ENCODE measurements at places on chromosomes 3 and 15. TPM values are rescaled to one million over a fixed set of nuclear protein-coding genes. Genes with fewer than 3 reads are reported as not detected.

The ISLR2 gene
- total RNA-seq, result not detected

The SEMA3B gene
- 242 TPM for total RNA-seq

The TEX9 gene
- 8.4 TPM for total RNA-seq

The EBLN2 gene
- total RNA-seq, result 4.1 TPM

The PRR23C gene
- total RNA-seq, result not detected

The SLC28A1 gene
- total RNA-seq, result not detected

The CEMIP gene
- 6.4 TPM for total RNA-seq

- peak; percentile 33 for DNase-seq
- H3K4me1 ChIP-seq, result peaks cover 7% of the 10 kb centered on the region
- peaks cover 22% of the 10 kb centered on the region for H3K36me3 ChIP-seq
- no peak overlapping the region for H3K4me3 ChIP-seq
These were observed 11.0 kb downstream of the STARD5 start for GRCh38 chr15:81312790-81313543.

GRCh38 chr15:31359702-31360111 is 33.1 kb downstream of the KLF13 start:
- H3K27me3 ChIP-seq, result no peaks in the 10 kb centered on the region
- H3K27ac ChIP-seq, result peak overlapping the region; percentile 88
- DNase-seq, result no peak
- H3K36me3 ChIP-seq, result no peaks in the 10 kb centered on the region
- peaks cover 100% of the 10 kb centered on the region for H3K4me1 ChIP-seq
- H3K4me3 ChIP-seq, result no peak overlapping the region

GRCh38 chr15:37090543-37091175 is 9.7 kb downstream of the MEIS2 start:
- H3K4me1 ChIP-seq, result peaks cover 6% of the 10 kb centered on the region
- no peak overlapping the region for H3K4me3 ChIP-seq

- no peak overlapping the region for H3K27ac ChIP-seq
- no peaks in the 10 kb centered on the region for H3K4me1 ChIP-seq
- H3K4me3 ChIP-seq, result no peak overlapping the region
These were observed 14.0 kb upstream of the NEO1 start for GRCh38 chr15:73038220-73038619.

GRCh38 chr3:56806407-56806806 is 4.7 kb upstream of the ARHGEF3 start:
- H3K36me3 ChIP-seq, result no peaks in the 10 kb centered on the region
- H3K27ac ChIP-seq, result no peak overlapping the region
- H3K27me3 ChIP-seq, result no peaks in the 10 kb centered on the region
- DNase-seq, result no peak
- H3K4me1 ChIP-seq, result peaks cover 1% of the 10 kb centered on the region

- H3K36me3 ChIP-seq, result peaks cover 2% of the 10 kb centered on the region
- H3K4me3 ChIP-seq, result no peak overlapping the region
- DNase-seq, result no peak
- no peaks in the 10 kb centered on the region for H3K27me3 ChIP-seq
These were observed 10.8 kb downstream of the PLA1A start for GRCh38 chr3:119608405-119609000.

DNA sequence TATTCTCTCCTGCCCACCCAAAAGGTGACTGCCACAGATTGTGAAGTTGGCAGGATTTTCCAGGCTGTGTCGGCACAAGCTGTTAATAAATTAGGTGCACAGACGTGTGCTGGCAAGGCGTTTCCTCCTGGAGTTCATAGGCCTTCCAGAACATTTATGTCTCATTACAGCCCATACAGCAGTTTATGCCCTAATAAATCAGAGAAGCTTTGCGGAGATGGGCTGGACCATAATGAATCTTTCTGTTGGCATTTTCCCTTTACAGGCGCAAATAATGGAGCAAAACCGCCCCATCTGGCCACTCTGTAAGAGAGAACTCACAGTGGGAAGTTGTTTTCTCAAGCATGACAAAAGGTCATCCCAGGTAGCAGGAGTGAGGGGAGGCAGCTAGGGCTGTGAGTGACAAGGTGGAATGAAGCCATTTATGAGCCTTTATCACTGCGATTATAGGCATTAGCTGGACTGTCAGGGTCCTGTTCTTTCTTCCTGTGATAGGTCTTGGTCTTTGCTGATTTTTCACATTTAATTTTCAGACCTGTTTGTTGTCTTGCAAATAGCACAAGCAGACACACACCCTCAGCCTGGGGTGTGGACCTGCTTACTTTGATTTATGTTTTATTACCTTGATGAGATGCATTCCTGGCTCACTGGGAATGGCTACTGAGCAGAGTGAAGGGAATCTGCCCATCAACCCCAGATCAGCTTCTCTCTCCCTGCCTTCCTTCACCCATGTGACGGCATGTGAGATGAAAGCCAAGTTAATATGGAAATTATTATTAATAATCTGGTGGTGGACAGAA is 257.5 kb downstream of the LRTM1 start:
- H3K4me1 ChIP-seq, result no peaks in the 10 kb centered on the region
- H3K36me3 ChIP-seq, result no peaks in the 10 kb centered on the region
- no peak overlapping the region for H3K4me3 ChIP-seq
- no peaks in the 10 kb centered on the region for H3K27me3 ChIP-seq
- no peak overlapping the region for H3K27ac ChIP-seq

GRCh38 chr3:129025691-129026435 is 24.8 kb downstream of the EFCC1 start:
- H3K4me1 ChIP-seq, result peaks cover 41% of the 10 kb centered on the region
- peak overlapping the region; percentile 68 for H3K27ac ChIP-seq
- no peaks in the 10 kb centered on the region for H3K27me3 ChIP-seq

- H3K36me3 ChIP-seq, result no peaks in the 10 kb centered on the region
- H3K4me3 ChIP-seq, result no peak overlapping the region
- H3K27ac ChIP-seq, result no peak overlapping the region
These were observed 74.0 kb downstream of the B3GALNT1 start for GRCh38 chr3:161031134-161031533.

- no peak overlapping the region for H3K4me3 ChIP-seq
- peaks cover 30% of the 10 kb centered on the region for H3K36me3 ChIP-seq
- no peak overlapping the region for H3K27ac ChIP-seq
- H3K27me3 ChIP-seq, result no peaks in the 10 kb centered on the region
These were observed 3.7 kb downstream of the SHQ1 start for GRCh38 chr3:72844436-72844993.

DNA sequence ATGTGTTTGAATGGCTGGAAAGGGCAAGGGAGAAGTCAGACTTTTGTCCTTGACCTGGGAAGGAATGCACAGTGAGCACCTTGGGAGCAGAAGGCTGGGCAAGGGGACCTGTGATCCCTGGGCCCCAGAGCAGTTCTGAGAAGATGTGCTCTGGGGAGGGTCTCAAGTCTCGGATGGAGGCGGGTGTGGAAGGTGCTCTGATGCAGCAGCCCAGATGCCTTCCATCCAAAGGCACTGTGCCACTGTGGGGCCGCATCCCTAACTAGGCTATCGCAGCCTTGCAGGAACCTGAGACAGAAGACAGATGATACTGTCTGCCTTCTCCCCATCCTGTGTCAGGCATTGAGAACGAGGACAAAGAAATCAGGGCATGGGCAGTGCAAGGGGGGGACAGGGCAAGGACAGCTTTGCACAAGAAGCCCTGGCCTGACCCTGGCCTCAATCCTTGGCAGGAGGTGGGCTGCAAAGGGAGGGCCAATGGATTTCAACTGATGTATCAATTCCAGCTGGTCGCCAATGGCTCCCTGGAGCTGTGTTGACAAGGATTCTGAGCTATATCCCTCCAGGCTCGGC is 14.6 kb upstream of the PRKCD start:
- H3K4me1 ChIP-seq, result peaks cover 10% of the 10 kb centered on the region
- H3K27ac ChIP-seq, result no peak overlapping the region
- H3K36me3 ChIP-seq, result no peaks in the 10 kb centered on the region
- H3K27me3 ChIP-seq, result no peaks in the 10 kb centered on the region
- H3K4me3 ChIP-seq, result no peak overlapping the region
- no peak for DNase-seq

GRCh38 chr3:108123326-108123725 is 32.5 kb upstream of the CD47 start:
- no peak overlapping the region for H3K27ac ChIP-seq
- no peak for DNase-seq
- H3K27me3 ChIP-seq, result no peaks in the 10 kb centered on the region
- H3K4me1 ChIP-seq, result peaks cover 12% of the 10 kb centered on the region
- H3K4me3 ChIP-seq, result no peak overlapping the region

Data from upper lobe of left lung (tissue), 6 donors.